ENCODE measurements at places on chromosomes 6 and 20.

- DNase-seq = peak; percentile 64
These were observed at the start of gene SLC23A2 for GRCh38 chr20:5001174-5002076. SLC23A2 (minus strand) TSS chr20:5001510; CDS start chr20:4932562, 68,948 bp downstream.

DNA sequence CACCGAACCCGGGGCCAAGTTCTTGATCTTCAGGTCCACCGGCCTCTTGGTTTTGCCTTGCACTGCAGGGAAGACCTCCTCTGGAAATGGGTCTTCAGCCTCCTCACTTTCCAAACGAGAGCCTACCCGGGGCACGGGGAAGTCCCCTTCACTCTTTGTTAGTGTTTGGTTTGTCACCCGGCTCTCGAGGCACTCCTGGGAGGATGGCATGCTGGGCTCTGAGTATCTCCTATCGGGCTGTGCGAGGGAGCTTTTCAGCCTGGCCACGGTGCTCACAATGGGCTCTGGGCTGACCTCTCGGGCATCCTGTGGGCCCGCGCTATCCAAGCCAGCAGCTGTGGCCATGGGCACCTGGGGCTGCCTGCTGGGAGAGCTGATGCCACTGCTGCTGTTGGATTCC is 8.1 kb downstream of the TAGAP start:
- no peak for DNase-seq

- no peak for DNase-seq
These were observed 260.0 kb upstream of the MAP3K7 start for GRCh38 chr6:90846824-90847223.

DNA sequence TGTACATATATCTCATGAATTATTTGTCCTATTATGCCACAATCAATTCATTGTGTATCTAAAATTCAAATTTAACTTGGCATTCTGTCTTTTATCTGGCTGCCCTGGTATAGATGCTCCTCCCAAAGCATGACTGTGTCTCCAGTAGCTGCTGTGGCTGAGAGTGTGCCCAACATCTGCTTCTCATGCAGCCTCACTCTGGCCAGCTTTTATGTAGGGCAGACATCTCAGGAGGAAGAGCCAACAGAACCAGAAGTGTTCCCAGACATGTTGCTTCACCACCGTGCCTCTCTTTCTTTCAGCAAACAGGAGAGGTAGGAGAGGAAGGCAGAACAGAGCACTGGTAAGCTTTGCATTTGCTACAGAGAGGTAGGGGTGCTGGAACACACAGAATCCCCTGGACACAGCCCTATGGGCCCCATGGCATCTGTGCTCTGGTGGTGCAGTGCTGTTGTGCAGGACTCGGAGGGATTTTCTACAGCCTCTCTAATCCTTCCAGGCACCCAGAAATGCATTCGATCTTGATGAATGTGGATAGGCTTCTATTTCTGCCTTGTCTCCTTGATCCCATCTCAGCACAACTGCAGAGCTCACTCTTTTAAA is 637.1 kb downstream of the UTRN start:
- no peak for DNase-seq

DNA sequence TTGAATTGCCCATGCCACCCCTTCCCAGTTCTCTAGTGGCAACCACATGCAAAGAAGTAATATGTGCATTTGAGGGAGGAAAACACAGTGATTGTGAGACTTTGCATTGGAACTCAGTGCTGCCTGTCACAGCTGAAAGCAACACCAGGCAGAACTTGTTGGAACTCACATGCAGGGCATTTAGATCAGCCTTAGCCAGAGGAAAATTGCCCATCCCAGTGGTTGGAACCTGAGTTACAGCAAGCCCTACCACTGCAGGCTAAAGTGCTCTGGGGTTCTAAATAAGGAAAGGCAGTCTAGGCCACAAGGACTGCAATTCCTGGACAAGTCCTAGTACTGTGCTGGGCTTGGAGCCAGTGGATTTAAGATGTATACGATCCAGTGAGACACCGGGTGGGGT is 245.3 kb upstream of the UFL1 start:
- no peak for DNase-seq

DNA sequence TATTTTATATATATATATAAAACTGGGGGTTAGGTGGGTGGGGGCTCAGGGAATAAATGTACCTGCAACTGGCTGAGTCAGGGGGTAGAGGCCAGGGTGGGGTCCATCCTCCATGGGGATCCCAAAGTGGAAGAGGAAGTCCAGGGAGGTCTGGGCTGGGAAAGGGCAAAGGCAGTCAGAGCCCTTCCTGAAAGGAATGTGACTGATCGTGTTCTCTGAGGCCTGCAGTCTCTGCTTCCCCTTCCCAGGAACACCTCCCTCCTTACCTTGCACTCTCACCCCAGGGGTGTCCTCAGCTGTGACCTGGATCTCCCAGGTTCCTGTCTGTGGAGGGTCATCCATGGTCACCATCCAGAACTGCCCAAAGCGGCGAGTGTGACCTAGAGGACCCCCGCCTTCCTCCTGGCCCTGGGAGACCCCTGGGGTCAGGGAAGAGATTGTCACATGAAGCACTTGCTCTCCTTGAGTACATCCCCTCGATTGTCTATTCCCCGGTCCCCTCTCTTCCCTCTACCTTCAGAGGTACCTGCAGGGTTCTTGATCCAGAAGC is 4.7 kb downstream of the SAPCD1 start:
- DNase-seq = no peak

- no peak for DNase-seq
These were observed 209.3 kb upstream of the CDH4 start for GRCh38 chr20:61042506-61043385.

DNA sequence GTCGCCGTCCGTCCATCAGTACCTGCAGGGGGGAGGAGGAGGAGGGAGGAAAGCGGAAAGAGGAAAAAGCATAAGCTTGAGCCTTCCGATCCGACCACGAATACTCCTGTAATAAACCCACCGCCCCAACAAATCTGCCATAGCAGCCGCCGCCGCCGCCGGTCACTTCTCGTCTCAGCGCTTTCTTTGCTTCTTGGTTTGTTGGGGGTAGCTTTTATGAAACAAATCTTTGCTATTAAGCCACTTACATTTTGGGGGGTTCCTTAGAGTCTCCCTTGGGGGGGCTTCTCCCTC is 277 bp downstream of the ADGRB3 start:
- no peak for DNase-seq

DNA sequence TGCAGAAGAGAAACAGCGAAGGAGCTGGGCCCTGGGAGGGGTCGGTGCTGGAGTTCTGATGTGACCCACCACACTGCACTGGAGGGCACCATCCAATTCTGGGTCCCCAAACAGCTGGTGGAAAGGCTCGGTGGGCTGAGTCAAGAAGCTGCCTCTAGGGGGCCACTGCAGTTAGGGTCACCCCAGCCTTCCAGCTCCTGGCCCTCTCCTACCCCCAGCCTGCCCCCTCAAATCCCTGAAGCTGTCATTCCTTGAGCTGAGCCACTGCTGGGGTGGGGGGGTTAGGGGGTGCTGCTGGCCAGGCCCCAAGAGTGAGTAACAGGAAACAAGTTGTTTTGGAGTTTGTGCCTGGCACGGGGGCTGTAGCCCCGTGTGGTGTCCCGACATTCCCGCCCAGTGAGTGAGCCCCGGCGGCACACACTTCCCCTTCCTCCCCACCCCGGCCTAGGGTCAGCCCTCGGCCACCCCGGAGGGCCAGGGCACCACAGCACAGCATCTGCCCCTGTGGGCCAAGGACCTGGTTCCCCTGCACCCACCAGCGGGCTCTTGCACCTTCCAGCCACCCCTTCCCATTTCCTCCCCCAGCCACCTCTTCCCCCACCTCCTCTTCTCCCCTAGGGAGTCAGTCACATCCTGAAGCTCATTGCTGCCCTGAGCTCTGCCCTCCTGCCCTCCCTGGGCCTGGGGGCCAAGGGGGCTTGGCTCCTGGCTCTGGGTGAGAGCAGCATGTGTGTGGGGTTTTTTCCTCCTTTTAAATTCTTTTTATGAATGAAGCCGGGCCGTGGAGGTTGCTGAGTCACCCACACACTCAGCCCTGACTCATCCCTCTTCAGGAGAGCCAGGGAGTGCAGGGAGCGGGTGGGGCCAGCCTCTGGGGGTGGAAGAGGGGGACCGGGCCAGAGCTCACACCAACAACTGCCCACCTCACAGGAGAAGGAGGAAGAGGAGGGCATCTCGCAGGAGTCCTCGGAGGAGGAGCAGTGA is 4.6 kb downstream of the SMIM29 start:
- peak; percentile 84 for DNase-seq

DNA sequence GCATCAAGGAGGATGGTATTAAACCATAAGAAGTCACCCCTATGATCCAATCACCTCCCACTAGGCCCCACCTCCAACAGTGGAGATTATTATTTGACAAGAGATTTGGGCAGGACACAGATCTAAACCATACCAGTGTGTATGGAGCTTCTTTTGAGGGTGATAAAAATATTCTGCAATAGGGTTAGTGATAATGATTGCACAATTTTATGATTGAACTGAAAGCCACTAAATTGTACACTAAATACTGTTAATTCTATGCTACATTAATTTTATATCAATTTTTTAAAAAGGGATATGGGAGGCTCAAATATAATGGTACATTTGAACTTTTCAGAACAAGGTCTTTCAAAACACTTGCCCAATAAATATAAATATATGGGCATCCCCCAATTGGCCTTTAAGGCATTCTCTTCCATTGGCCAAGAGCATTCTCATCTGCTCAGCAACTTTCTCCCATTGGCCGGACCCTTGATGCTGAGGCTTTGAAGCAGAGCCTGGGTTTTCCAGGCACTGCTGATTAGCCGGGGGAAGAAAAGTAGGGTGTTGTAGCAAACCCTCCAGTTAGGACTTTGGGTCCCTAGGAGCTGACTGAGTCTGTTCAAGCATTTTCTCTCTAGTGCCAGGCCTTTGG is 209.9 kb downstream of the LRFN2 start:
- DNase-seq = no peak

- no peak for DNase-seq
These were observed 31.2 kb downstream of the HLA-E start for GRCh38 chr6:30520522-30520921.

DNA sequence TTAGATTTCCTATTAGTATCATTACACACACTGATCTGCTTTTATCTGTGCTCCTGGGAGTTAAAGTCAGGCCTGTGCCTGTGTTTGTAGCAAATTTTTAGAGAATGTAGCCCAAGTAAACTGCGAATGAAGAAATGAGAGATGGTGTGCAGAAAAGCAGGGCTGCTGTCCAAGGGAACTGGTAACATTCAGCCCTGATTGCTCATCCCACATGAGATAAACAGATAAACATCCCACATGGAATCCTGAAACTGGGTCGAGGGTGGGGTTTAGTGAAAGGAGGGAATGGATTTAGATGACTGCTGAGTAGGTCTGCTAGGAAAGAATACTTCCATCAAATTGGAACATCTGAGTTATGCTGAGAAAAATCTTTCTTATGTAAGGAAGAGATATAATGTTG is 69.1 kb downstream of the GRIK2 start:
- DNase-seq = no peak

Measured in erythroblast (primary cell).